Ascending aorta (tissue), 2 donors: ENCODE measurements at places on chromosomes 5 and 9.

DNA sequence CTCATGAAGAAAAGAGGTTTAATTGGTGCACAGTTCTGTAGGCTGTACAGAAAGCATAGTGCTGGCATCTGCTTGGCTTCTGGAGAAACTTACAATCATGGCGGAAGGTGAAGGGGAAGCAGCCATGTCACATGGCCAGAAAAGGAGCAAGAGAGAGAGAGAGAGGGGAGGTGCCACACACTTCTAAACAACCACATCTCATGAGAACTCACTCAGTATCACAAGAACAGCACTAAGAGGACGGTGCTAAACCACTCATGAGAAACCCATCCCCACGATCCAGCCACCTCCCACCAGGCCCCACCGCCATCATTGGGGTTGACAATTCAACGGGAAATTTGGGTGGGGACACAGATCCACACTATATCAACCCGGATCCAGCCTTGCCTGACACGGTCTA, 28.8 kb upstream of the IER5L start:
- no peak for DNase-seq

DNA sequence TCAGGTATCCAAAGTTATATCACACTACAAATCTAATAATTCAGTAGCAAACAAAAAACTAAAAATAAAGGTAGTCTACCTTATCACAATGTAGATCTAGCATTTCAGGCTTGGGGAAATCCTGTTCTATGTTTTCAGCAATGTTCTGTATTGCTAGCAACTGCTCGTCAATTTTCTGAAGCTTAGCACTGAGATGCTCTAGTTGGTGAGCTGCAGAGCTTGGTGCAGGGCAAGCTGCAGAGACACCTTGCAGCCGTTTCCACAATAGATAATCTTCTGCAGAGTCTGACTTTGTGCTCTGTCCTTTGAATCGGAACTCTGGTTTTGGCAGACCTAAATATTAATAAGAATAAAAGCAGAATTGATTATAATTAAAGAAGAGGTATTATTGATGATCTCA, 95.5 kb downstream of the CPLANE1 start:
- no peak for DNase-seq

GRCh38 chr5:148482196-148482595, 98.4 kb downstream of the FBXO38 start:
- DNase-seq, result no peak

DNA sequence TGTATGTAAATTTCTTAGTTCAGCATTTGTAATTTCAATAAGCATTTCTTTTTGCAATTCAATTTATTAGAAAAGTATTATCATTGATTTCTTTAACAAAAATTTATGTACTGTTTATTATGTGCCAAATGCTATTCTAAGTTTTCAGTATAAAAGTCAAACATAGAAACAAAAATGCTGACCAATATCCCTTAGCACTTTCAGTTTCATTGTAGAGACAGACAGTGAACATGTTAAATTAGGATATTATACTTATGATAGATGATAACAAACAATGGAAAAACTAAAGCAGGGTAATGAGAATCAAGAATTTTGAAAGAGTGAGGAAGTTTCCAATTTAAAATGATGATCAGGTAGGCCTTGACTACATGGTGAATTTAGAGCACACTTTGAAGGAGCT, 1106.0 kb downstream of the TAF11L14 start:
- no peak for DNase-seq

GRCh38 chr5:145540375-145540774, 294.8 kb downstream of the PRELID2 start:
- DNase-seq, result no peak

- DNase-seq, result peak; percentile 66
Observed at GRCh38 chr5:103092676-103093075, 27.3 kb downstream of the GIN1 start.

DNA sequence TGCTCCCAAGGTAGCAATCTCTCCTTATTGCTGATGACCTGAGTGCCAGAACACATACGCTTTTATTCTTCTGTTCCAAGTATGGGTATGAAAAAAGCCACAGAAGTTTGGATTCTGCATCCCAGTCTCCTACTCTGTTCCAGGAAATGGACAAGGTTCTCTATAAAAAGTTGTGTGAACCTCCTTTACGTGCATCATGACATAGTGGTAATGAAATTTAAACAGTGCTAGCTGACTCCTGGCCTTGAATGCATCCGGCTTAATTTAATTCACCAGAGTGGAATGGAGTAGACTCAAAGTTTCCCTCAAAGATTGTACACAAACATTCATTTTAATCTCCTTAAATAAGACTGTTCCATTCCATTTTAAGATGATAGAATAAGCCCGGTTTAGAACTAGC, 68.9 kb downstream of the LURAP1L start:
- DNase-seq, result no peak

GRCh38 chr9:4320021-4320420, 20.2 kb upstream of the GLIS3 start:
- DNase-seq, result no peak

DNA sequence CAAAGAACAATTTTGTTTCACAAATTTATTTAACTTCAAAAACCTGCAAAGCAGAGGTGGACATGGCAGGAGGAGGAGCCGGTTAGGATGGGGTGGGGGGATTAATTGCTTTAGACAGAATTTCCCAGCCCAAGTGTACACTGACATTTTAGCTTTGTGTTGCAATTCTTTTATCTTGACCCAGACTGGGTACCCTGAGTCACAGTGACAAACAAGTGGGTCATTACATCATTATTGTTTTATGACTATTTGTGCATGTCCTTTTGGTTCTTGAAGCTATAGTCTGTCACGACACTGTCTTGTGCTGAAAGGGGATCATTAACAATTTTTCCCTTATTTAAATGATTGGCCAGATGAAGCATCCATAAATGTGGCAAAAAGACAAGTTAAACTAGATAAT, 84.5 kb upstream of the VCAN start:
- no peak for DNase-seq

DNA sequence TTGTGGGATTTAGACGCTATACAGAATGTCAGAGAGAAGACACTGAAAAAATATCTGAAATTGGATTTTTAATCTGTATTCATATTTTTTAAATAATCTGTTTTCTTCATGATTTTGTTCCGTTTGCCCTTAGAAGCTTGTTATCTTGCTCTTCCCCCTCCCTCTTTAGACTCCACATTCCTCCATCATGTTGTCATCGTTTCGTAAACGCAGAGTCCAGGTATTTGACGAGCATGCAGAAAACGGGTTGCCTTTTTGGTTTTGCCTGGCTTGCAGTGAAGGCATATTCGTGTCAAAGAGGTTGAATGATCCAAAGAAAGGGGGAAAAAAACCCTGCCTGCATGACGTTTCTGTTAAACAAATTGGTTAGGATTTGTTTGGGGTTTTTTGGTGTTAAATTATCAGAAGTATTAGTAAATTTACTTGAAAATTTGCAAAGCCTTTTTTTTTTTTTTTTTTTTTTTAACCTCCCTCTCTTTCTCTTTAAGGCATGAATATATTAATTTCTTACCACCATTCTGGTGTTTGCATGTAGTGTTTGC, 2.9 kb downstream of the SPTAN1 start:
- DNase-seq, result no peak

GRCh38 chr5:6722015-6722414, 8.8 kb downstream of the TENT4A start:
- DNase-seq, result no peak

DNA sequence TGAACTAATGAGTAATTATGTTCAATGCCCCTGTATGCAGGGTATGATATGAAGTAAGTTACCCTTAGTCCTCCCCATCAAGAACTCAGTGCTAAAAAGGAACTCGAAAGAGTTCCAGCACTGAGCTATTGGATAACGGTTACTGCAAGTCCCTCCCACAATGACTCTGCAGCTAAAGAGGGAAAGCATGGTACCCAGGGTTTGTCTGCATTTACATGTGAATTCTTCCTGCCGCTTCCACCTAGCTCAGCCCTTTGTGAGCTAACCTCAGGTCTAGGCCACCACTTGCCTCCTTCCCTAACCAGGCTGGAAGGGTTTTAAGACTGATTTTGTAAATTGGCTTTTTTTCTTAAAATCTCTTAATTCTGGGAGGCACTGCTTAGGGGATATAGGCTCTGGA, 376.8 kb downstream of the EBF1 start:
- DNase-seq, result no peak

GRCh38 chr9:86061972-86062739, 37.2 kb downstream of the GOLM1 start:
- no peak for DNase-seq

GRCh38 chr5:26568316-26568715, 470.1 kb downstream of the CDH9 start:
- no peak for DNase-seq

- no peak for DNase-seq
Observed at GRCh38 chr9:132146039-132146438, 15.8 kb upstream of the NTNG2 start.

GRCh38 chr9:13139641-13140171, 139.8 kb downstream of the MPDZ start:
- no peak for DNase-seq

DNA sequence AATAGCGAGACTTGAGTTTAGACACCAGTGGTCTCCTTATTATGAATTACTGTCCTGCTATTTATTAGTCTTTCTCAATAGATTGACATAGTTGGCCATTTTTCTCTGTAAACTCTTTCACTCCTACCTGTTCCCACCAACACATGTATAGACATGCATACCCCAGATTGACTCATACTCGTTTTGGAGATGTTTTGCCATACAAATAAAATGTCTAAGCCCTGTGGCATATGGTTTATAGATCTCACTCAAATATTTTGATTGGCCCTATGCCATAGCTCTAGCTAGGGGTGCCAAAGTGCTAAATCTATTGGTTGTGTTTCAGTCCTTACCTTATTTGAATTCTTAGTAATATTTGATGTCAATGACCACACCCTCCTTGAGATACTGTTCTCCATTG, 42.3 kb downstream of the CAMK4 start:
- DNase-seq, result no peak

- DNase-seq, result peak; percentile 78
Observed at GRCh38 chr5:172686111-172686510, 45.0 kb downstream of the NEURL1B start.

DNA sequence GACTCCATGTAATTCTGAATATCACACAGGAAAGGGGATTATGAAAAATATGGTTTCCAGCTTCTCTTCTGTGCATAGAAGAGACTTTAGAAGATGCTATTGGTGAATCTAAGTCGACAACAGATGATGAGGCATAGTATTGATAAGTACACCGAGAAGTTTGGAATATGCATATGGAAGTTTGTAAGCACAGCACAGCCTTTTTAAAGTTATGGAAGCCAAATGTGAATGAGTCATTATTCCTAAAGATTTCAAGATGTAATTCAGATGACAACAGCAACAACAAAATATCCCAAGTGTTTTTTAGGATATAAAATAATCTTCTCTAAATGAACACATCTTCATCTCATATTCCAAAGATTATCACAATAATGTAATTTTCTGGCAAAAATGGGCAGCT, 1723.3 kb downstream of the EFNA5 start:
- no peak for DNase-seq

GRCh38 chr5:135157421-135158313, 123.6 kb upstream of the PITX1 start:
- DNase-seq, result no peak

DNA sequence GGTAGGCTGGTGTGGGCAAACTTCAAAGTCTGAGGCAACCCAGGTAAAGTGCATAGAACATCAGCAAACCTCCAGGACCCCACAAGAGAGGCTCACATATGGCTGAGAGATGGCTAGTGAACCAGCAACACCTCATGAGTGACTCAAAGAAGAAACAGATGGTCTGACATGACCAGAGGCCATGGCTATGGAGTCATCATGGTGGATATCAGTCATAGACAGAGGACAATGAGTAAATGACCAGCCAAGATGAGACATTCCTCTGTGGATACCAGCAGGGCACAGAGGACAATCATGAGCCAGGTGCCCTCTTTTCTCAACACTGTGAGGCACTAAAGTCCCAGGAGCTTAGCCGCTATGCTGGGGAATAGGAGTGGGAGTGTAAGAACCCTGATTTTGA, 180.8 kb downstream of the RASEF start:
- no peak for DNase-seq

- DNase-seq, result no peak
Observed at GRCh38 chr5:130963798-130964197, 201.3 kb downstream of the HINT1 start.

DNA sequence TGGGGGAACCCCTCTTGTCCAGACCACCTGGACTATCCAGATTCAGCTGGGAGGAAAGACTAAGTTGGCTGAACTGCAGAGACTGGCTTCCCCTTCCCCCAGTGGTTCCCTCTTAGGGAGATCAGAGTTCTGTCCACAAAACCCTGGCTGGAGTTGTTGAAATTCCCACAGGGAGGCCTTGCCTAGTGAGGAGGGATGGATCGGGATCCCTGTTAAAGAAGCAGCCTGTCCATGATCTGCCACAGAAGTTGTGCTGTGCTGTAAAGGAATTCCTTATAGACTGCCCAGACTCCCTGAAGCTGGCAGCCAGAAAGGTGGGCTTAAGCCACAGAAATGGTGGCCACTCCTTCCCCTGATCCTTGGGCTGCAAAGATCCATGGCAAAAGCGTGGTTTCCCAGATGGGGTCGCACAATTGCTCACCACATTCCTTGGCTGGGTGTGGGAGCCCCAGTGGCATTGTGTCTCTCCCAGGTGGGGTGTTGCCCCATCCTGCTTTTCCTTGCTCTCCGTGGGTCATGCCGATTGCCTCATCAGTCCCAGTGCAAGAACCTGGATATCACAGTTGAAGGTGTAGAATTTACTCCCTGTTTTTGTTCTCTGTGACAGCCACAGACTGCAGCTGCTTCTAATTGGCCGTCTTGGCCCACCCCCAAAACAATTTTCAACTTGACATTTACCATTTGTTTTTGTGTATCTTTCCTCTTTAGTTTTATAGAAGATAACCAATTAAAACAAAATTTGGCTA, 342.4 kb downstream of the FGF10 start:
- no peak for DNase-seq

GRCh38 chr9:7238247-7238637, 480.5 kb downstream of the KDM4C start:
- no peak for DNase-seq

- DNase-seq, result no peak
Observed at GRCh38 chr9:121219530-121219929, 17.9 kb upstream of the RAB14 start.

- DNase-seq, result no peak
Observed at GRCh38 chr9:11088821-11089374, 476.1 kb upstream of the PTPRD start.

DNA sequence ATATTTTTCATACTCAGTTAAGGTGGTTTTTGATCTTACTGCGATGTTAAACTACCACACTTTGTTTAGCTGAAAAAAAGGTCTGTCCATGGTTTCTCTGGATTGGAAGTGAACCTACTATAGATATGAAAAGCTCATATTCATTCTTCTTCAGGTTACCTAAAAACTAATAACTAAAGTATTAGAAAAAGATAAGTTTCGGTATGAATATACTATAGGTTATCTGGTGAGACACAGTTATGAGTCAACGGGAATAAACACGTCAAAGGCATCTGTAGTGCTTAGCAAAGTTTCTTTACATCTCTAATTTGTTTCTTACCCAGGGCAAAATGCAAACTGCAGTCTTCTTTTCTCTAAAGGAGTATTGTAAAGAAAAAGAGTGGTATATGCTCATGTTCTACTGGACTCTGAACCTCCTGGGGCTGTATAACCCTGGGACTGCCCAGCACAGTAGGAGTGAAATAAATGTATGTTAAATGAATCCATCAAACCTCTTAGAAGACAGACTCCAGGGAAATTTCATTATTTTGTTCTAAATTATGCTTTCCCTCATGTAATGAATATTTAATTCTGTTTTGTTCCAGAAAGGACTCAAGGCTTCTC, 521.9 kb downstream of the PDE4D start:
- DNase-seq, result no peak

- no peak for DNase-seq
Observed at GRCh38 chr5:51138164-51138563, 245.1 kb upstream of the ISL1 start.
